HCT116 (cell line): ENCODE measurements at places on chromosomes 3 and 15. TPM values are rescaled to one million over a fixed set of nuclear protein-coding genes. Genes with fewer than 3 reads are reported as not detected.
A peak's percentile ranks its signal among the peaks of the same experiment; 100 is the strongest.

- H3K4me1 ChIP-seq = peaks cover 10% of the 10 kb centered on the region
- no peak for DNase-seq
- no peaks in the 10 kb centered on the region for H3K27me3 ChIP-seq
- no peak overlapping the region for H3K4me3 ChIP-seq
These were observed 2.6 kb downstream of the EHHADH start for GRCh38 chr3:185251272-185251671.

GRCh38 chr3:57043518-57043917 lies 16.9 kb upstream of the SPATA12 start:
- H3K27me3 ChIP-seq = no peaks in the 10 kb centered on the region
- H3K27ac ChIP-seq = no peak overlapping the region
- no peak overlapping the region for H3K4me3 ChIP-seq

DNA sequence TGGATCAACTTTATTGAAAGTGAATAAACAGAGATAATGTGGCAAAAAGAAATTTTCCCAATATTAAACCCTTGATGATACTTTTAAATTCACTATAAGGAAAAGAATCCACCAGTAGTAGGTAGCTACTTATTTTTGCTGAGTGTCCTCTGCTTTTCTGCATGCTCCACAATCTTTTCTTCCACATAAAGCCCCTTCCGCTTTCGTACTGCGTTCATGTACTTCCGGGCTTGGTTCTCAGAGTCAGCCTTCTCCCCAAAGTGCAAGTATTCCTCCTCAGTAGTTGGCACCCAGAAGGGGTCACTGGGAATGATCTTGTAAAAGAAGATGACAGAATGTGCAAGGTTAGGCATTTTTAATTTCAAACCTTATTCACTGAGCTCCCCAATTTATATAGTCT lies 84.4 kb upstream of the MEX3B start:
- H3K27ac ChIP-seq = no peak overlapping the region
- no peak for DNase-seq
- H3K4me1 ChIP-seq = no peaks in the 10 kb centered on the region
- H3K27me3 ChIP-seq = no peaks in the 10 kb centered on the region
- H3K4me3 ChIP-seq = no peak overlapping the region

DNA sequence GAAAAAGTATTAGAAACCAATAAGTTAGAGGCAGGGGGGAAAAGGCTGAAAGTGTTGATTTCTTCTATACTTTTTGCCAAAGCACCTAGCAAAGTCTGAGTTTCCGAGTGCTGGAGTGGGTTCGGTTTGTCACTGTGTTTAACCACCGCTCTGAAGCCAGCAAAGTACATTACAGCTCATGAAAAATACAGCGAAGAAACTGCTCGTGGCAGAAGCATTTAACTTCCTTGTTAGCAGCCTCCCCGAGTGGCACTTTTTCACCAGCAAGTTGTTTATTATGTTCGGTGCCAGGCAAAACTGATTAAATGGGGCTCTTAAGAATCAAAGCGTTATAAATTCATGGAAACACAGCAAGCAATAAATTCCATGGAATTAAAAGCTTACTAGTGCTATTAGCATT lies 313.6 kb downstream of the FOXP1 start:
- H3K36me3 ChIP-seq = no peaks in the 10 kb centered on the region
- DNase-seq = no peak
- H3K4me1 ChIP-seq = no peaks in the 10 kb centered on the region
- H3K27me3 ChIP-seq = no peaks in the 10 kb centered on the region

DNA sequence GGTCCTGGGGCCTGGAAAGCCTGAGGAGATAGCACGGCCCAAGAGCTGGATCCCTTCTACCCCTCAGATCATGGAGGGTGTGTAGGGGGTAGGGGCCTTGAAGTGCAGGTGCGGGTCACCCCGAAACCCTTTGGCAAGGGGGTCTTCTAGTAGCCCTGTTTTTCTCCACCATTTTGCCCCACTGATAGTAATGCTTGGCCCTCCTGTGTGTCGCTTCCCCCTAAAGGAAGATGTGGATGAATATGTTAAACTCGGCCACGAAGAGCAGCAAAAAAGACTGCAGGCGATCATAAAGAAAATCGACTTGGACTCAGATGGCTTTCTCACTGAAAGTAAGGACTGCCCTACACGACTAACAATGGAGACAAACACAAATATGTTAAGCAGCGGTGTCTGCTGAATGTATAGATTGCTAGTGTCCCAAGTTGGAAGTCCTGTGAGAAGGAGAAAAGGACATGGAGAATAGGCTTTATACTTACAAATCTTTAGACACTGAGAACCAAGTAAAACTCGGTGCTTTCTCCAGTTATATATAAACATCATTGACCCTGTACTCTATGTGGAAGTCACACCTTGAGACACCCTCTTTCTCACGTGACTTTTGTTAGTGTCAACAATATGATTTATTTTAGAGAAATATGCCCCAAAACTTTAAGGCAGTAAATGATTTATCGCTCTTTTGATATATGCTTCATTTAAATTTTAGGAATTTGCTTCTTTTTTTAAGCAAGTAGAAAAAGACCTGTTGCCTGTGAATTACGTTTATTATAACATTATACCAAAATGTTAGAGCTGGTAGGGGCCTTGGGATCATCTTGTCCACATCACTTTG lies 802 bp downstream of the RCN2 start:
- H3K36me3 ChIP-seq = peaks cover 13% of the 10 kb centered on the region; the same call in 1 of the 2 replicates
- H3K4me3 ChIP-seq = peak overlapping the region; percentile 83
- DNase-seq = no peak

The CIDEC gene
- total RNA-seq = not detected

The IQCF5 gene
- not detected for total RNA-seq

The GOLGA8T gene
- not detected for total RNA-seq

The LDHAL6B gene
- total RNA-seq = not detected

The TRIM42 gene
- total RNA-seq = not detected

The GOLGA8G gene
- not detected for total RNA-seq

The CEMIP gene
- total RNA-seq = 3.5 TPM

The SORD gene
- 116 TPM for total RNA-seq
